ENCODE measurements at places on chromosomes 2 and 18.

DNA sequence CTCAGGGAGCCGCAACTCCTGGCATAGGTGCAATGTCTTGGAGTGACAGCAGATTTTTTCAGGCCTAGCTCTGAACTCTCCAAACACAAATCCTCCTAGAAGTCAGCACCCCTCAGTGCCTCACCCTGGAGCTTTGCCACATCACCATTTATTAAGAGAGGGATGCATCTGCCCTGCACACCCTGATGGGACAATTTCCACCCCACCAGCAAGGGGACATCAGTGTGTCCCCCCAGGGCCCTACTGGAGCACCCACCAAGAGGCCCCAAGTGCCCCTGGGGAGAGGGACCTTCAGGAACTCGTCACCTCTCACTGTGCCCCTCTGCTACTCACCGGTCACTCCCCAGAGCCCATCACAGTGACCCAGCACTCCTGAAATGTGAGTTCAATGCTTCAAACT is 144.7 kb downstream of the NDUFA10 start:
- DNase-seq = no peak

- no peak for DNase-seq
Observed at GRCh38 chr2:52844701-52845423, 922.7 kb upstream of the CHAC2 start.

DNA sequence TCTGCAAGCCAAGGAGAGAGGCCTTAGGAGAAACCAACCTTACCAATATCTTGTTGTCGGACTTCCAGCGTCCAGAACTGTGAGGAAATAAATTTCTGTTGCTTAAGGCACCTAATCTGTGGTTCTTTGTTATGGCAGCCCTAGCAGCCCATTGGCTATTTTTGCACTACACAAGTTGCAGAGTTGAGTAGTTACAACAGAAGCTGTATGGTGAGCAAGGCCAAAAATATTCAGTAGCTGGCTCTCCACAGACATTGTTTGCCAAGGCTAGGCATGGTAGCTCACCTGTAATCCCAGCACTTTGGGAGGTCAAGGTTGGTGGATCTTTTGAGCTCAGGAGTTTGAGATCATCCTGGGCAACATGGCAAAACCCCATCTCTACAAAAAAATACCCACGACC is 27.1 kb upstream of the SCYGR1 start:
- DNase-seq = no peak

GRCh38 chr2:145919477-145919876 is 1399.6 kb upstream of the ZEB2 start:
- DNase-seq = no peak

GRCh38 chr18:43158381-43158780 is 42.9 kb upstream of the RIT2 start:
- no peak for DNase-seq

DNA sequence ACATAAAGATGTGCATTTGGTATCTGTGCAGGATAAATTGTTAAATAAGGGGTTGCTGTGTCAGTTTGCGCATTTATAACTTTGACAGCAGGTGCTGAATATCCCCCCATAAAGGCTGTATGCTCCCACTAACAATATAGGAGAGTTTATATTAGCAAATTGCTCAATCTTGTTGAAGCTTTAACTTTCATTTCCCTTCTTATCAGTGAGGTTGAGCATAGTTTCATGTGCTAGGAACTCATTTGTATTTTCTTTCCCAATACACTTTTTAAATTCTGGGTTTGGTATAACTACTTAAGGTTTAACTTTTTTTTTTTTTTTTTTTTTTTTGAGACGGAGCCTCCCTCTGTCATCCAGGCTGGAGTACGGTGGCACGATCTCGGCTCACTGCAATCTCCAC is 89.0 kb downstream of the FAM117B start:
- DNase-seq = no peak

DNA sequence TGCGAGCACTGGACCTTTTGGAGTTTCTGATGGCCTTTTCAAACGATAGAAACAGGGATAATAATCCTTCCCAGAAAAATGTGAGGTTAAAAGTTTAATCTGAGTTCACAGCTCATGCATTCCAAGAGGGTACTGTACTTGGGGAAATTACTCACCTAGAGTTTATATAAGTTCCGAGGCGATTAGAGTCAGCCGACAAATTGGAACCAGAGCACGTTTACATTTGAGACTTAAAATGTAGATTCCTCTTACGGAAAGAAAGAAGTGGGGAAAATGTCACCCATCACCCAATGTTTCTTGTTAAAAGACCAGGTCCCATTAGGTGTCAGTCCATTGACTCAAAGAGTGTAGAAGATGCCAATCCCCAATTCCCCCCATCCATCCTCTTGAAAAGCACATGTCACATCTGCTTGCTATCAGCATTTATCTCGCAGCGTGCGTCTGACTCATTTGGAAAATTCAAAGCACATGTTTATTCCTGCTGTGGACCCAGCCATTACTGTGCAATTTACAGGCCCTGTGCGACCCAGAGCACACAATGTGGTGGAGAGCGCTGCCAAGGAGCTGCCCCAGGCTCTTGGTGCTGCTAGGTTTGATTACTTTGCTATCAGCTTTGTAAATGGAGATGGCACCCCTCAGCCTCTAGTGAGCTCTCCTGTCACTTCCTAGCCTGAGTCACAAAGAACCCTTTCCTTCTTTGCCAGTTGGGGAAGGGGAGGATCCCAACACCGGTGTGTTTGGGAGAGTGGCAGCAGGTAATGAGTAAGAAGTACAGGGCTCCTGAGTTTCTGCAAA is 104.8 kb downstream of the COLEC12 start:
- no peak for DNase-seq

- no peak for DNase-seq
Observed at GRCh38 chr2:101230541-101231001, 22.1 kb upstream of the CNOT11 start.
